NCI-H187 treated with DMSO at 0.1 percent for 48 hours (cell line): ENCODE measurements at places on chromosomes 3 and 15.

DNA sequence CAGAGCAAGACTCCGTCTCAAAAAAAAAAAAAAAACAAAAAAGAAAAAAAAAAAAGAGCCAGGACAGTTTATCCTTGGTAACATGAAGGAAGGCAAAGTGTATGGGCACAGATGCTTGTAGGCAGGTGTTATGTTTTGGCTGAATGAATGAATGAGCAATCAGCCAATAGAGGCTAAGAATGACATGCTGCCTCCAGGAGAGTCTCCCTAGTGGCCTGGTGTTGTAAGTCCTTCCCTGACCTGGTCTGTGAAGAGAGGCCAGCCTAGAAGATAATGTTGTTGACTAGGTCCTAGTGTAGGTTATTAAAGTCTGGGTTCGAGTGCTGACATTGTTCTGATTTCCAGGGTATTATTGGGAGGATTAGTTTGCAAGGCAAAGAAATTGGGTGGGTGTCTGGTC is 24.9 kb downstream of the GYG1 start:
- no peak for DNase-seq

GRCh38 chr15:74782259-74783071 is 585 bp downstream of the CSK start:
- DNase-seq: no peak

GRCh38 chr3:59762941-59763340 is 713.1 kb upstream of the CFAP20DC start:
- DNase-seq: no peak

- DNase-seq: no peak
Observed at GRCh38 chr3:55480911-55481743, 6.0 kb downstream of the WNT5A start.

DNA sequence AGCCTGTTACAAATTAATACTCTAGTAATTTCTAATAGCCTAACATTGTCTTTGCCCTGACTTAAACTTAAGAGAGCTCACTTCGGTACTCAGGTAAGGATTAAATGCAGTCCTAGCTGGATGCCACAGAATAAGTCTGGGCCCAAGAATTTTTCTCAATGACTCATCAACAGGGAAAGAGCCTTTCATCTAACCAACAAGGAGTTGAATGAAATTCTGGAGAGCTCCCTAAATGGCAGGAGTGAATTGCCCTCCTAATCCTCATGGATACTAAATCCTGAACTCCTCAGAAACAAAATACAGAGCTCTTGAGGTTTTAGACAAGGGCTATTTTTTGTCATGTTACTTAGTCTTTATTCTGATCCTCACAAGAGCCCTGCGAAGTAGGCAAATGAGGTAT is 159.5 kb downstream of the PLCH1 start:
- no peak for DNase-seq

GRCh38 chr3:181253796-181254195 is 264.3 kb upstream of the DNAJC19 start:
- no peak for DNase-seq

- no peak for DNase-seq
Observed at GRCh38 chr3:64184621-64185020, 40.6 kb downstream of the PRICKLE2 start.

GRCh38 chr15:72786676-72787345 is 3.3 kb upstream of the ADPGK start:
- no peak for DNase-seq

DNA sequence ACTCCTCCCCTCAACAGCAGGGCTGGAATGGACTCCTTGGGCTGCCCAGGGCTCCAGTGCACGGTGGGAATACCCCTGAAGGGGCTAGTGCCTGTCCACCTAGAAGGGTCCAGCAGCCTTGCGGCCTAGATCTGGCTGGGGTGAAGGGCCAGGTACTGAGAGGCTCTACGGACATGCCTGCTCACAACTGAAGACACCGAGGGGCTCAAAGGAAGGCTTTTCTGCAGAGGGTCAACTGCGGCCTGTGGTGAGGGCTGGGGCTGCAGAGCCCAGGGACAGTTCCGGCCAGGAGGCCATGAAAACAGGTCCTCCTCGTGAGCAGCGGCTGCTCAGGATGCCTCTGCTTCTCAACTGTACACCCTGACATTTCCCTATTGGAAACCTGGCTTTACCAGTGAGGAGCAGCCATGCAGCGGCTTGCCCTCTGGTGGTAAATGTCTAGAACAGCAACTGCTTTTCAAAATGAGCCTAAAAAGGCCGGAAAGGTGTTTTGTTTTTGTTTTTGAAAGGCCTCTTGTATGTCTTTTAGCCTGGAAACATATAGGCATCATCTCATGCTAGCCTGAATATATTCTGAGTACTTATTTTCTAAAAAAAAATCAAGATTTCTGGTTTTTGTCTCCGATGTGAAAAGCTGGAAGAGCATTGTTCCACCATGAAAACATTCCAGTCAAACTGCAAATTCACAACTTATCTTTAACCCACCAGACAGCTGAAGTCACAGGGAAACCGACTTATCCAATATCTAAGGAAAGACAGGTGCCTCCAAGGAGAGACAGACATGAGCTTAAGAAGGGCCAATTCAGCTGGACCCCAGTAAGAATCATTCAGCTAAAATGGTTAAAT is 163.4 kb downstream of the KLF13 start:
- DNase-seq: no peak

DNA sequence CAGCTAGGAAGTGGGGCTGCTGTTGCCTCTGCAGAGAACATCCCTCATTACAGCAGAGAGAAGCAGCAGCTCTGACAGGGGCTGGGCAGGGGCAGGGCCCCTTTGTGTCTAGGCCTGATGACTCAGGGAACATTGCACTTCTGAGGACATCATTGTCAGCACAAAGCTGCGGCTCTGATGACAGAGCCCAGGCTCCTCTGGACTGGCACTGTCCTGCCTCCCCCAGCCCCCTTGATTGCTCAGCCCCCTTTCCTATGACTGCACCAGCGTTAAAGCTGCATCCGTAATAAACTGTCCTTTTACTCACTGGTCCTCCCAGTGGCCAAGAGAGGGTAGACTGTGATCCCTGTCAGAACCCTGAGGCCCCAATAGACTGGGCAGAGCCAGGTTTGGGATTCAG is 18.3 kb downstream of the TRH start:
- no peak for DNase-seq

GRCh38 chr15:58182460-58183163 is 44.4 kb downstream of the AQP9 start:
- no peak for DNase-seq

GRCh38 chr3:112086875-112087524 is 811 bp downstream of the C3orf52 start:
- no peak for DNase-seq

DNA sequence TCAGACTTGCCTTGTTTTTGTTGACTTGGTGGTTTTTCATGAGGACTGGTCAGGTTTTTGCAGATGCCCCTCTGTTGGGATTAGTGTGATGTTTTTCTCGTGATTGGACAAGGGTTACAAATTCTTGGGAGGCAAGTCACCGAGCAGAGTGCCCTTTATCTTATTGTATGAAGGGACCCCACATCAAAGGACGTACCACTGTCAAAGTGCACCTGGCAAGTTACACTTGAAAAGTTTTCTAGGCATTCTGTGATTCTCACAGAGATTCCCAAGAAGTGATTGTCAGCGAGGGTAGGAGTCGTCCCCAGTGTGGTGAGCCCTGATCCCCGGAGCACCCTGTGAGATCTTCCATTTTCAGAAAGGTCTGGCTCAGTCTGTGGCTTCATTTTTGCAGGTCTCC is 110.1 kb downstream of the POLR2M start:
- DNase-seq: no peak

- no peak for DNase-seq
Observed at GRCh38 chr3:43791246-43791645, 100.5 kb downstream of the ABHD5 start.

DNA sequence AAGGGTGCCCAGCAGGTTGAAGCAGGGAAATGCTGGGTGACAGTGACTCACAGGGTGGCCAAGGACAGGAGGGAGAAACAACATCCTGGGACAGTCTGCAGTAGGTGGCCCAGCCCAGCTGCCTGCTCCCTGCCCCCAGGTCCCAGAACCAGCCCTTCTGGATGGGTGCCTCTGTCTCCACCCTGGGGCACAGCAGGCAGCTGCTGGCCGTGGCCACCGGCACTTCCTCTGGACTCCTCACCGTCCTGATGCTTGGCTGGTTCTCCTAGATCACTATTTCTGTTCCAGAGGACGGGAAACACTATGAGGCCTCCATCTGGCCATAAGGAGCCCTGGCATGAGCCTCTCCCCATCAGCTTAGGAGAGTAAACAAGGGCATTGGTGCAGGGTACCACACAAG is 258.9 kb downstream of the XXYLT1 start:
- DNase-seq: no peak

DNA sequence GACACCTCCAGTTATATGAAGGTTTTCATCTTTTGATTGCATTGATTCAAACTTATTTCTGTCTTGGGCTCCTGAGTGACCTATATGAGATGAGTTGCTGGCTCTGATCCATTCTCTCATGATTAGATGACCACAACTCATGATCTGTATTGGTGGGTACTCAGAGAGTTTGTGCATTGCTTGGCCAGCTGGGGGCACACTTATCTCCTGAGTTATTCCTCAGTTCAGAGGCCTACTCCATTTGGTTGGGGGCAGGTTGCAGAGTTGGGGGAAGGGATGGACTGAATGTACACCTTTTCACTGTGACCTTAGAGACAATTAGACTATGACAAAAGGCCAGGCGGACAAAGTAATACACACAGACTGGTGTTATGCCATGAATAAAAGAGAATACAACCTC is 166.2 kb upstream of the SEMA6D start:
- no peak for DNase-seq

DNA sequence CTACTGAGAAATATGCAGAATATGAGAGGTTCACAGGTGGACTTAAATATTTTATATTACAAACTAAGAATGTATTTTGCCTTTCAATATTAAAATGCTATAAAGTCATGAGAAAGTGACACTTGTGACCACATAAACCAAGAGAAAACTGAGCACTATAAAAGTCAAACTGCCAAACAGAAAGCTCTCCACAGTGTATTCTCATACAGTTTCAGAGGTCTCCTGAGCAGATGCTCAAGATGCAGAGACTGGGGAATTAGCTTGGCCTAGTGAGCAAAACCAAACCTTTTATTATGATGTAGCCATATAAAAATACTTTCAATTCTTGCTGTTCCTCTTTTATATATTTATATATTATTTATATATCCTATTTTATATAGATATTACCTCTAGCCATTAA is 227.8 kb downstream of the TBC1D5 start:
- no peak for DNase-seq

DNA sequence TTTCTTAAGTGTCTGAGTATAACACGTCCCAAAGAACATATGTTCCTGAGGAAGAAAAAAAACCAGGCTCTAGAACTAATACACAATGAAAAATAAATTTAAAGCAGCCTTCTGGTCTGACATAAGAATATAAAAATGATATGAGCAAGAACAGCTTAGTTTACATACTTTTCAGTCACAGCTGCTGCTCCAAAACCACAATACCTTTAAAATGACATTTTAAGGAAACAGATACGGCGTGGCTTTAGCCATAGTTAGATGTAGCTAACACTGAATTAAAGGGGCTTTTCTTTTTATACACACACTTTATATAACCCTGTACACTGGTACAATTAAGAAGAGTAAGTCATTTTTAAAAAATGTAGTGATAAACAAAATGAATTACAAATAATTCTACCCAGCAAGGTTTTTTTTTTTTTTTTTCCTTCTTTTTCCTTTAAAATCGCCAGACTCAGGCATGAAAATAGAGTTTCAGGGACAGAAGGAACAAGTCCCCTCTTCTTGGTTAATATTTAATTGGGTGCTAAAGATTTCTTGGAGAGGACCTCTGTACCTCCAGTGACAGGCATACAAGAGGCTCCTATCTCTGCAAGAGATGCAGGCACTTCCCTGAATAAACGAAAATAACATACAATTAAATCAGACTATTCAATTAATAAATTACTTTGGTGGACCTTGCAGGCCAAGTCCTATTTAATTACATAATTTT is 265.6 kb downstream of the FOXP1 start:
- DNase-seq: no peak

- DNase-seq: no peak
Observed at GRCh38 chr15:60975218-60975617, 253.9 kb downstream of the RORA start.

DNA sequence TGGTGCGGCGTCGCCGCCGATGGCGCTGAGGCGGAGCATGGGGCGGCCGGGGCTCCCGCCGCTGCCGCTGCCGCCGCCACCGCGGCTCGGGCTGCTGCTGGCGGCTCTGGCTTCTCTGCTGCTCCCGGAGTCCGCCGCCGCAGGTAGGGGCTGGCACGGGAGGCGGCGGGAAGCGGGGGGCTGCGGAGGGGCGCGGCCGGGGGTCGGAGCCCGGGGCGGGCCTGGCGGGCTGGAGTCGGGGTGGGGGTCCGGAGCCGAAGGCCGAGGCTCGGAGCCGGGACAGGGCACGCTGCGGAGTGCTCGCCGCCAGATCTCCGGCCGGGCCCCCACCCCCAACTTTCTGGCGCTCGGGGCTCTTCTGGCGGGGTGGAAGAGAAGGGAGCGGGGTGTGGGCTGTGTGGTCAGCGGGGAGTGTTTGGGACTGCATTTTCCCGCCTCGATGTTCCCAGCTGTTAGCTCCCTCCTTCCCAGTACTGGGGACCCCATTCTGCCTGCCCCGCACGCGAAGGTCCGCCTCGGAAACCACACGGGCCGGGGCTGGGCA is 299 bp downstream of the TYRO3 start:
- DNase-seq: no peak

DNA sequence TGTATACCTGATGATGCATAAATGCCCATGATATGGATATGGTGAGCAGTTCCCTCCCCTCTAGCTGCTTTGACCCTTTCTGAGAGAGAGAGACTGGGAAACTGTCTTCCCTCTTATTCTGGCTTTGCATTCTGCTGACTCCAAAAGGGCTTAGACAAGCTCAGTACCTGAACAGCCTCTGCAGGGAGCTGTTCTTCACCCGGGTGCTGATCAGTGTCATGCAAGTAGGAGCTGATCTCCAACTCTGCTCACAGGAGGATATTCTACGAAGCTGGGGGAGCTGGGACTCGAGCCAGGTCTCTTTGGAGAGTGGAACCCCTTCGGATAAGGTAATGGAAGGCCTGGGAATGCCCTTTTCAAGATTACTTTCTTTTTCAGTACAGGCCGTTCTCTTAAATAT is 237.1 kb downstream of the RYR3 start:
- DNase-seq: no peak

- no peak for DNase-seq
Observed at GRCh38 chr3:161508852-161509477, 12.4 kb downstream of the OTOL1 start.

DNA sequence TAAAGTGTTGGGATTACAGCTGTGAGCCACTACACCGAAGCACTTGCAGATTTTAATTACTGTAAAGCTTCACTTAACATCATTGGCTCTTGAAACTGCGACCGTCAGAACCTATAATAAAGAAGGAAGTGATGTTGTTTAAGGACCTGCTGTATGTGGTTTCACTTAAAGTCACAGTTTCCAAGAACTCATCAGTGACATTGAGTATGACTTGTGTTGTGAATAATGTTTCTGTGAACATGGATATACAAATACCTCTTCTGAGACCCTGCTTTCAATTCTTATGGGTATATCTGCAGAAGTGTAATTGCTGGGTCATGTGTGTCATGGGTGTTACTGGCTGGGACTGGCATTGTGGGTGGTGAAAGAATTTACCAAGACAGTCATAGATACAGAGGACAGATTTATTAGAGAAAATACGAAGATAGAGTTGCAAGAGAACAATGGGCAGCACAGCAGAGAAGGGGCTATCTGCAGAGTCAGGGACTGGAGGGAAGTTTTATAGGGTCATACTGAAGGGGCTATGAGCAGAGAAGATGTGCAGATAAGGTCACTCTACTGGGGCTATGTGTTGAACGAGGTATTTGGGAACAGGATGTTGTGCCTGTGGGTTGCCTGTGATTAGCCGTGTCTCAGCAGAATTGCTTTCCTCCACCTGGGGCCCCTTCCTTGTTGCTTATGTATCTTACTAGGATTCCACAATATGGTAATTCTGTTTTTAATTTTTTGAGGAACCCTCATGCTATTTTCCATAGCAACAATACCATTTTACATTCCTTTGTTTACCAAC is 4.5 kb downstream of the NDUFB5 start:
- DNase-seq: no peak
